ENCODE measurements at places on chromosomes 13 and 19.
A peak's percentile ranks its signal among the peaks of the same experiment; 100 is the strongest.

DNA sequence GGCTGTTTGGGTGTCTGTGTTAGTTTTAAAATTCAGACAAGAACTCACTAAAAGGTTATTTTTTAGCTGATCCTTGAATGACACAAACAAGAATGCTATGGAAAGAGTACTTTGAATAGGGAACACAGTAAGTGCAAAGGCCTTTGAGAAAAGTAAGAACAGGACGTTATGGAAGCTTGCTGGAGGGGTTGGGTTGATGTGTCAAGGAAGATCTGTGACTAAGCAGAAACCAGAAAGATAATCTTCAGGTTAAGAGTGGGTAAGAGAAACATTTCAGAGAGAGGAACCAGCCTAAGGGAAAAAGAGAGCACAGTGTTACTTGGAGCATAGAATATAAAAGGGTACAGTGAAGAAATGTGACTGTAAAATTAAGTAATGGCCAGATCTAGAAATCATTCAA is 41.2 kb upstream of the TRPC4 start:
- DNase-seq = peak; percentile 10

DNA sequence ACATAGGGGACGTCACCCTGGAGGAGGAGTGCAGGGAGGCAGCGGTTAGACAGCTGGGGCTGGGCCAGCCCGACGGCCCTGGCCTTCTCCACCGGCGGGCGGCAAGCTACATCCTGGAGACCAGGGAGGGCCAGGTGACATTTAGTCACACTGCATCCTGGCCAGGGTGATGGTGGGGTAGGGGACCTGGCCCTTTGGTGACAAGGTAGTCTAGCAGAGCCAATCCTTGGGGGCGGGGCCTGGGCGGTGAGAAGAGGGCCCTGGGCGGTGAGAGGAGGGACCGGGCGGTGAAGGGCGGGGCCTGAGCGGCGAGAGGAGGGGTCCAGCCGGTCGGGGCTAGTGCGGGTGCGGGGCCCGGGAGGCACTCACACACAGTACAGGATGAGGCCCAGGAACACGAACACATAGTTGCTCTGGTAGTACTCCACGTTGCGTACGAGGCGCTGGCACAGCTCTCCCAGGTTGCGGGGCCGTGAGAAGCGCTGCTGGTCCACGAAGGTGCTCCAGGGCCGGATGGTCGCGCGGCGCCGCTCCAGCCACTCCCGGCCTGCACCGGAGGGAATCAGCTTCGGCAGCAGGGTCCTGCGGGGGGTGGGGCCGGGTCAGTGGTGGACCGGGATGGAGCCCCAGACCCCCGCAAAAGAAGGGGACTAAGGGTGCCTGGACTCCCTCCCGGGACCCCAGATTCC is 610 bp downstream of the RABAC1 start:
- peak; percentile 75 for DNase-seq

DNA sequence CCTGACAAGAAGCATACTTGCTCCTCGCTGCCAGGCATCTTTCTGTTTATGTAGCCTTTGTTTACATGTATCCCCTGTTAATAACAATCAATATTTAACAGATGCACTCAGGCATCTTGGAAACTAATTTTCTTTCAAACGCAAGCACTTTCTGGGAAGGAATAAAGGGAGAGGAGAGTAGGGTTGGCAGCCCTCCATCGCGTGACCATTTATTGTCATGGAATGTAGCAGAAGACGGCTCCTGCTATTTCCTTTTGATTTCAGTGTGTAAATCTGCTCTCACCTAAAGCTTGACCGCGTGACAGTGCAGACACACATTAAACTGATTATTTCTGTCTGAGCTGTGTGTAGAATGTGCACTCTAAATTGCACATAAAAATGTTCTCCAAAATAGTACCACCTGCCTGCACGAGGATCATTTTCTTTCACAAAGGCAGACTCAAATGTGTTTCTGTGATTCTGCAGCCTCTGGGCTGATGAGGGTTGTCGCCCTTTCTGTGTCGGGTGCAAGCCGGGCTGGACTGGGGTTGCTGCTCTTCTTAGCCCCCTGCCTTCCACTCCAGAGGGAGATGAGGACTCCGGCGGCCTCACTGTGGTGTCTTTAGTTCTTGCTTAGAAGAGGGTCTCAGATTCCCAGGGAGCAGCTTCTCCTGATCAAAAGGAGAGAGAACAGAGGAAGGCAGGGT is 223.5 kb upstream of the MAB21L1 start:
- peak; percentile 59 for DNase-seq

- peak; percentile 88 for DNase-seq
These were observed 2.9 kb downstream of the CGB3 start for GRCh38 chr19:49020931-49021895.

- DNase-seq = no peak
These were observed 87.1 kb downstream of the ARHGEF7 start for GRCh38 chr13:111202156-111202621.

DNA sequence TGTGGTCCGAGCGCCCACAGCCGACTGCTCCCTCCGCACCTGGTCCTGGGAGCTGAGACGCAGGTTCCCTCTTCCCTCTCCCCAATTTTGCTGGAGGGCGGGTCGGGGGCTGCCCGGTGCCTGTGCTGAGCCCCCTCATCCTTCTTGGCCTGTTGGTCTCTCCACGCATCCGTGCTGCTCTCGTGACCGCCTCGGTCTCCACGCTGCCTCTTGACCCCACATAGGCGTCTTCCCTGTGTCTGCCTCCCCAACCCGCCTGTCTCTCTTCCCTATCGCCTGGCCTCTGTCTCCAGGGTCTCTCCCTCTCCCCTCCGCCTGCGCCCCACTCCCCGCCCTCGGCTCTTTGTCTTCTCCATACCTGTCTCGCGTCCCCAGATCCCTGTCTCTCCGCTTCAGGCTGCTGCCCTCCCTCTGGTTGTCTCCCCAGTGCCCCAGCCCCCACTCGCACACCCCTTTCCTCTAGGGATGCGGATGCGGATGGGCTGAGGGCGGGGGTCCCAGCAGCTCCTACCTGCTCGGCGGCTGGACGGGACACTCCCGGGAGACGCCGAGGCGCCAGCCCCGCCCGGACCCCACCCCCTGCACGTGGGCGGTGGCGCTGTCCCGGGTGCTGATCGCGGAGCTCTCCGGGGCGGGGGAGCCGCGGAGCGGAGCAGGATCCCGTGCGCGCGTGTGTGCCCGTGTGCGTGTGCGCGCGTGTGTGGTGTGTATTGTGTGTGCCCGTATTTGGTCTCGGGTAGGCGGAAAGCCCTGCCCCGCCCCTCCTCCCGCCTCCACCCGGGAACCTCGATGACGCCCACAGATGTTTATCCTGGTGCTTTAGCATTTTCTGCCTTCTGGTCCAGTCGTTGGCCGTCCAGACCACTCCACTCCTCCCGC is at the start of gene SYT5:
Gene SYT5, minus strand, starts transcription at position 684 of the 879 bp plus-strand sequence. CDS start 1,248 bp downstream, outside the sequence.
- DNase-seq = peak; percentile 33
